ENCODE measurements at places on chromosomes 7 and 10.

GRCh38 chr10:51510231-51510630 lies 189.2 kb downstream of the CSTF2T start:
- DNase-seq: no peak

DNA sequence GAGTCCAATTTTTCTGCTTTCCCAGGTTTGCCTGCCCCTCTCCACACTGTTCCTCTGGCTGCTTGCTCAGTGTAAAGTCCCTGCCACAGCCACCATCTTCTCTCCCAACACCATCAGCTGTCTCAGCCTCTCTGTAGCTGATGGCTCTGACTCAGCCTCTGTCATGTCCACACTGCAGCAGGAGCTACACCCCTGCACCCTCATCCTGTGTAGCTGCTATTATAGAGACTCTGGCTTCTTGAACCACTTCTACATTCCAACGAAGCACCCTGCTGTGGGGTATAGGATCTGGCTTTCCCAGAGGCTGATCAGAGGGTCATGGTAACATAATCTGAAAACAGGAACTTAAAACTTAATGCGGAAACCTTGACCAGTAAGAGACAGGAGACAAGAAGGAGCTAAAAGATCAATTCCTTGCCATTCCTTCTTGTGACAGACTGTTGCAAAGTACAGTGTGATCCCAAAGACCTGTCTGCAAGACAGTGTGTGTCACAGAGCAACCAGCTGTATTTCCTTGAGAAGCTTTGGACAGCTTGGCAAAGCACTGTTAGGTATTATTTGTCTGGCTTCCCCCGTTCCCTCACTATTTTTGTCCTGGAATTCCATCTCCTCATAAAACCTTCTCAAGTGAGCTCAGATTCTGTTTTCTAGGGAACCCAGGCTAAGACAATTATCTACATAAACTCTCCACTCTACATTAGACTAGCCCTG lies 42.3 kb downstream of the NRCAM start:
- DNase-seq: no peak

DNA sequence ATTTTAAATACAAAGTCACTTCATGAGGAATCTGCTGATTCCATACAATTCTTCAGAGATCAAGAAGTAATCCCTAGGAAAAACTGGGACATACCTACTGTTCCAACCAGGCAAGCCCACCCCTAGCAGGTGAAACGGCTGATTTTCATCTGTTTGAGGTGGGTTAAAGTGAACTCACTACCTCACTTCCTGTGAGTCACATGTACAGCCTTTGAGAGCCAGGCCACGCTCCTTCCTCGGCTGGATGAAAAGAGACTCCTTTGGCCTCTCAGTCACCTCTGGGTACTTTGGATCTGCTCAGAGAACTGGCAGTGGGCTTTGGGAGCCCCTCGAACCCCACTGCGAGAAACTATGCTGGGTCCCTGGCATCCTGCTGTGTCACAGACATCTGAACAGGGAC lies 68.2 kb downstream of the CHST15 start:
- DNase-seq: no peak

- DNase-seq: no peak
These were observed 80.5 kb upstream of the RNF32 start for GRCh38 chr7:156560075-156560474.

DNA sequence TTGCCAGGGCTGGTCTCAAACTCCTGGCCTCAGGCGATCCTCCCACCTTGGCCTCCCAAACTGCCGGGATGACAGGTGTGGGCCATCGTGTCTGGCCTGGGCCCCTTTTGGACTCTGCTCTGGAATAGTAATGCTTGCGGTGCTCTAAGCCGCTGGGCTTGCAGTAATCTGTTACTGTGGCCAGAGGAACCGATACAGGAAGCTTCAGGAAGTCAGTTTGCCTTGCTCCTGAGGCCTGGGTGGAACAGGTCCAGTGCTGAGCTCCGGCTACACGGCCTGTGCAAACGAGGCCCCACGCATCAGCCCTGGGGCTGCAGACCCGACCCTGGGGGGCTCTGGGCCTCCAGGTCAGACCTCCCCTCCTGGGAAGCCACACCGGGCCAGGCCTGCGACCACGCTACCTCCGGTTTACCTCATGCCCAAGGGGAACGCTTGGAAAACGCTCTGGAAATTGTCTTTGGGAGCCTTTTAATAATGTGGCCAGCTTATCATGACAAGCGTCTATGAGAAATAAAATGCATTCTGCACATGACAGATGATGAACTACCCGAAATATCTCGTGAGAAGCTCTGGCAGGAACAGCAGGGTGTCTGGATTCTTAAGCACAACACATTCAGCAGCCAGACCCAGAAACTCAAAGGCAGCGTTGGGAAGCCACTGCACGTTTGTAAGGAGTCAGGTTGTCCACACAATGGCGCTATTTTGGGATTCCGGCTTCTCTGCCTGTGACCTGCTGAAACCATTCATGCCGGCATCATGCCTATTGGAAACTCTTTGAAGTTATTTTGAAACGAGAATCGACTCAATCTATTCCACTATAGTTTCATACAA lies 10.1 kb upstream of the ADAP1 start:
- DNase-seq: no peak

DNA sequence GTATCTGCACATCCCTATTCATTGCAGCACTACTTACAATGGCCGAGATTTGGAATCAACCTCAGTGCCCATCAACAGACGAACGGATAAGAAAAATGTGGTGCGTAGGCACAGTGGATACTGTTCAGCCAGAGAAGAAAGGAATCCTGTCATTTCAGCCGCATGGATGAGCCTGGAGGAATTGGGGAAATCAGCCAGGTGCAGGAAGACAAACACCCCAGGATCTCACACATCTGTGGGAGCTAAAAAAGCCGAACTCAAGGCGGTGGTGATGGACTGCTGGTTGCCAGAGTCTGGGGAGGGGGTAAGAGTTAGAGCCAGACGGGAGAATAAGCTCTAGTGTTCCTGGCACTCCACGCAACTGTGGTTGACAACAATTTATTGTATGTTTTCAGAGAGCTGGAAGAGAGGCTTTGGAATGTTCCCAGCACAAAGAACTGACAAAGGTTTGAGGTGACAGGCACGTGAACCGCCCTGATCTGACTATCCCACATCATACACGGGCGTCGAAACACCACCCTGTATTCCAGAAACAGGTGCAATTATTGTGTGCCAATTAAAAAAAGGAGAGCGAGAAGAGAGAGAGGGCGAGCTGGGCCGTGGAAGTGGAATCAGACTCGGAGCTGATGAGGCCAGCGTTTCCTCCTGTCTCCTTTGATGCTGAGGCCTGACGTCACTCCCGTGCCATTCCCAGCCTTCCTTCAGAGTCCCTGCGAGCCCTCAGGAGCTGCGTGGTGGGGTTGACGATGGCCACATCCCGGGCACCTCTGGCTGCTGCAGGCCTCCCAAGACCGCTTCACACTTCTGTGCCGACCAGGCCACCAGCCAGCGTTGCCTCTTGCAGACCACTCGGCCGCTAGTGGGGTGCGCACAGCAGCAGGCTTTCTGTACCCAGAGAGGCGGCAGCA lies 189.5 kb downstream of the DNAJB6 start:
- no peak for DNase-seq

- no peak for DNase-seq
These were observed 274.6 kb upstream of the SMIM30 start for GRCh38 chr7:113392841-113393540.

DNA sequence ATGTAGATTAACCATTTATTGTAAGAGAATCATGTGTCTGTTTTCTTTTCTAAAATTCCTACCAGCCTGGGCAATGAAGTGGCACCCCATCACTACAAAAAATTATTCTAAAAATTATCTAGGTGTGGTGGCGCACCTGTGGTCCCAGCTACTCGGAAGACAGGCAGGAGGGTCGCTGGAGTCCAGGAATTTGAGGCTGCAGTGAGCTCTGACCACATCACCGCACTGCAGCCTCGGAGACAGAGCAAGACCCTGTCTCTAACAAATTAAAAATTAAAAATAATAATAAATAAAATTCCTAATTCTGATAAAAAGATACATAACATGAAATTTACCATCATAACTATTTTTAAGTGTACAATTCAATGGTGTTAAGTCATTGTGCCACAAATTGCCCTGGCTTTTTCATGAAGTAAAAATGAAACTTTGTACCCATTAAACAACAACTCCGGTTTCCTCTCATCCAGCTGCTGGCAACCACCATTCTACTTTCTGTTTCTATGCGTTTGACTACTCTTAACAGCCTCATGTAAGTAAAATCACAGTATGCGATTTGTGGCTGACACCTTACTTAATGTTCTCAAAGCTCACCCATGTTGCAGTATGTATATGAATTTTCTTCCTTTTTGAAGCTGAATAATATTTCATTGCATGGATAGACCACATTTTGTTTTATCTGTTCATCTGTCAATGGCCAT lies 20.6 kb upstream of the USP6NL start:
- no peak for DNase-seq

- DNase-seq: no peak
These were observed 118.4 kb downstream of the PLPP4 start for GRCh38 chr10:120575411-120575810.

DNA sequence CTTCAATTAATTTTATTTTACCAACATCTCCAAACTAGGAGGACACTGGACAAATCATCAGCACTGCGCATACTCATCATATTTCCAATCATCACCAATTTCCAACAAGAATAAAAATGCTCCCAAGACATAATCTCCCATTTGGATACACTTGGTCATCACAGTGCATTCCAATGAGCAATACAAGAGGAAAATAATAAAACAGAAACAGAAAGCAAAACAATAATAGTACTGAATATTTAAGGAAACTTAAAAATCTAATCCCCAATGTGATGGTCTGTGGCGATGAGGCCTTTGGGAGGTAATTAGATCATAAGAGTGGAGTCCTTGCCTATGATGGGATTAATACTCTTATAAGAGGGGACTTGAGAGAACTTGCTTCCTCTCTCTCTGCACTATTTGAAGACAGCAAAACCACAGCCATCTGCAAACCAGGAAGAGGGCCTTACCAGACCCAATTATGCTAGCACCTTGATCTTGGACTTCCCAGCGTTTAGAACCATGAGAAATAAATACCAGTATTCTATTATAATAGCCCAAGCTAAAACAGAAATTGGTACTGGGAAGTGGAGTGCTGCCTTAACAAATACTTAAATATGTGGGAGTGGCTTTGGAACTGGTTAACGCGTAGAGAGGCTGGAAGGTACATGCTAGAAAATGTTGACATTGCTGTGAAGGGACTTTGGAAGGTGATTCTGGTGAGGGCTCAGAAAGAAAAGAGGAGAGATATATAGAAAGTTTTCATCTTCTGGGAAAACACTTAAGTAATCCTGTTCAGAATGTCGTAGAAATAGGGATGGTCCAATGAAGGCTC lies 91.5 kb downstream of the JAZF1 start:
- no peak for DNase-seq

GRCh38 chr7:157576415-157576814 lies 239.6 kb downstream of the DNAJB6 start:
- DNase-seq: peak; percentile 13

DNA sequence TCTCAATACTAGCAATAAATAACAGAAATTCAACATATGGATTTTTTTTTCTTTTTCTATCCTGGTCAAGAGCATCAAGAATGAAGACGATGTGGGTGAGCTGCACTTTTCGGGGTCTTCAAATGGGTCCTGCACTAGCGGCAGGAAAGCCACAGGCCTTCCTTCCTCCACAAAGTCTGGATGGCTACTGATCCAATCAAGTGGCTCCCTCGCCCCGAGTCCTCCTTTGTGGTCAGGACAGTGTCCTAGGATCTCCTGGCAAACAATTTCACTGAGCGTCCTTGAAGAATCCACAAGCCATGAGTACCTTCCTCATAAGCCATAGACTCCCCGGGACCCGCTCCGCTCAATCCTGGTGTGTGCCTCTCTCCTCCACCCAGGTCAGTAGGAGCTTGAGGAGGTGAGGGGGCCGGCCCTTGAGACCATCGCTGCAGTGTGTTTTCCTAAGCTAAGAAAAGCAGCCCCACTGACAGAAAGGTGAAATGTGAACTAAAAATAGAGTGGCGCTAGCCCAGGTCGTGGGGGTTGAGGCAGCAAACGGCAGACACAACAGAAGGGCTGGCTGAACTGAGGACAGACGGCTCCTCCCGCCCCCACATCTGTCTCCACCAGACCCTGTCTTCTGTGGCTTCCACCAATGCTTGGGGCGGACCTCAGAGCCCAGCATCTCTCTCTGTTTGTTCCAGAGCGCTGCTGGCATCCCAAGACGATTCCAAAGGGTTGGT lies 202.3 kb downstream of the HERPUD2 start:
- DNase-seq: no peak

- DNase-seq: no peak
These were observed 1455.7 kb upstream of the CELF2 start for GRCh38 chr10:9561821-9562505.

GRCh38 chr7:115235075-115235474 lies 313.2 kb downstream of the MDFIC start:
- no peak for DNase-seq

DNA sequence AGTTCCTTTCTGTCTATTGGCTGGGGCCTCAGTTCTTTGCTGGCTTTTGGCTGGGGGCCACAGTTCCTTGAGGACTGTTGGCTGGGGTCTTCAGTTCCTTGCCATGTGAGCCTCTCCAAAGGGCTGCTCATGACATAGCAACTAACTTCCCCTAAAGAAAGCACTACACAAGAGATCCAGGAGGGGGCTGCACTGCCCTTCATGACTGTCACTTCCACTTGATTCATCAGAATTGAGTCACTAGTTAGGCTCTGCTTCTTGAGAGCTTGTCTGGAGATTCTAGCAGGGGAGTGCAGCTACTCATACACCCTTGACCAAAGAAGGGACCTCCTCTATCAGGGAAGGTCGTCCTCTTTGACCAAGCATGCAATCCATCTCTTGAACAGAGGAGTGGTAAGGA lies 38.0 kb upstream of the MKX start:
- DNase-seq: peak; percentile 3

DNA sequence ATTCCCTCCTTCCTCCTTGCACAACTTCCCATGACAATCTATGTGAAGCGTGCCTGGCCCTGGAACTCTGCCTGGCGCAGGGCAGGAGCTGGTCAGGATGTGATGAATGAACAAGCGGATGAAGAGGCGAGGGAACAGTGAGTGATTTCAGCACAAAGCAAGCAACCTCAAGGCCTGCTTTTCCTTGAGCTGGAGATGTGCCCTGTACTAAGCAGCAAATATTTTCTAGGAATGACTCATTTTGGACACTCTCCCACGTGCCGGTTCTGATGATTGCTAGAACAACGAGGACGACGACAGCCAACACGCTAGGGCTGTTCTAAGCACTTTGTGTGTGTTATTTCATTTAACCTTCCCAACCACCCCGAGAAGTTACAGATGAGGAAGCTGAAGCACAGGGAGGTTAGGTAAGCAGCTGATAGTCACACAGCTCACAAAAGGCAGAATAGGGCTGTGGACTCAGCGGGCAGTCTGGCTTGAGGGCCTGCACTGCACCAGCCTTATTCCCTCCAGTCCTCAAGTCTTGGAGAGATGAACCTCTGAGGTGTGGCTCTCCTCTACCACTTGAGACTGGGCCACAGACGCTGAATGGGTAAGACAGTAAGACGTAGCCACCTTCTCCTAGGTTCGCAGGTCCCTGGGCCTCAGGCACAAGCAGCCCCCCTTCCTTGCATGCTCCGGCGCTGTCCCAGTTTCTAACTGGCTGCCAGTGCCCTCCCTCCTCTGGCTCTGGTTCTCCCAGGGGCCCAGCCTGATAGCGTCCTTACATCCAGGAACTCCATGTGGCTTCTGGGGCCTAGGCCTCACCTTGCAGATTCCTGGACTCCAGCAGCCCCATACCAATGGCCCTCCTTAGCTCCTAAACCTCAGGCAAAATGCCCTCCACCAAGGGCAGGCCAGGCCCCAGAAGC lies 59.0 kb downstream of the YKT6 start:
- DNase-seq: no peak

Data from effector CD4-positive, alpha-beta T cell (primary cell).